Cerebellar nuclear complex (tissue), 1 donor: ENCODE measurements at places on chromosomes 2 and 18.

- no peak for DNase-seq
Measured at GRCh38 chr2:26576565-26577441, 64.4 kb downstream of the CIB4 start.

DNA sequence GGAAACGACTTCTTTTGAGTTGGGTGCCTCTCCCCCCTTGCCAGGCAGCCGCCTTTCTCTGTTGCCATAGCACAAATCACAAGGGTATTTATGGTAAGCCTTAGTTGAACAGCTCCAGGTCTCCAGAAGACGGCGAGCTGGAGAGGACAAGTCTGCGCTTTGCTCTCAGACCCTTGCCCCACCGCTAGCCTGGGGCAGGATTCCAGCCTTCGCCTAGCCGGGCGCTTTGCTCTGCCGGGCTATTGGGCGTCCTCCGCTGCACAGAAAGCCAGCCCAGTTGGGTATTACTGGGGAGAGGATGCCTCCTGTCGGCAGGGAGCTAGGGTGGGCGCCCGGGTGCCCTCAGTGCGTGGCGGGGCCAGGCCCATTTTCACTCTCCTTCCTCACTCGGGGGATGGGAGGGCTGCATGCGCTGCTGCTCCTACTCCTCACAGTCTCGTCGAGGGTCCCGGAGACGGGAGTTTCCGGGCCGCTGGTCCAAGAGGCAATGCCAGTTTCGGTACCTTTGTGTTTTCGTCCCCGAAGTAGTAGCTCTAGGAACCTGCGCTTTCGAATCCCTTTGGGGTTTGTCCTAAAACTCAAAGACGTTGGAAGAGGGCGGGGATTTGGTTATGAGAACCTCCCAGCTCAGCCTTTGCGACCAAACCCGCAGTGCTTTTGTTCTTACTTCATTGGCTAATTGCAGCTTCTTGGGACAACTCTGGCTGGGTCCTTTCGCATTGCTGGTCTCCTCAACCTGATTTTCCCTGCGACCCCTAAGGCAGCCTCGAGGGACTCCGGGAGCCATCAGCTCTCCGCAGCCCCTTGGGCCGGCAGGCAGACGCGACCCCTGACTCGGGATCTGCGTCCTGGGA is 3.6 kb upstream of the DLX2 start:
- no peak for DNase-seq

DNA sequence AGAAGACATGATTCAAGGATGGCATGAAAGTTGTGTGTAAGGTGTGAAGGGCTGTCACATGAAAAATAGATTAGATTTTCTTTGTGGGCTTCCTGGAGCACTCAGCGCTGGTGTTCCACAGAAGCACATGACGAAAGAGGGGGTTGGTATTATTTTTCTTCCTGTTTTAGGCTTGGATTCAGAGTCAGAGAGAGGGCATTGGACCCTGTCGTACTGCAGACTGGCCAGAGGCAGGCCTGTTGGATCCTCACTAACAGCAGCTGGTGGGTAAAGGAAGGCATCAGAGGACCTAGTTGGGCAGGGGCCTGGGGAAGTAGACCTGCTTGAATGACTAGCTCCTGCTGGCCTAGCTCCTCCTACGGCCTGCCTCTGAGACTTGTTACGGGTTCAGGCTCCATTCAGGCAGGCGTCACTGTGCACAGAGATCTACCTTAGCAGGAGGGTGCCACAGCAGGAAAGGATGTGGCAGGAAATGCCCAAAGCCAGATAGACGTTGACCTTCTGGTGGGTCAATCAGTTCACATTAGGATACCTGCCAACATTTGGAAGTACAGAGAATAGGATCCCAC is 13.1 kb downstream of the CTLA4 start:
- no peak for DNase-seq

DNA sequence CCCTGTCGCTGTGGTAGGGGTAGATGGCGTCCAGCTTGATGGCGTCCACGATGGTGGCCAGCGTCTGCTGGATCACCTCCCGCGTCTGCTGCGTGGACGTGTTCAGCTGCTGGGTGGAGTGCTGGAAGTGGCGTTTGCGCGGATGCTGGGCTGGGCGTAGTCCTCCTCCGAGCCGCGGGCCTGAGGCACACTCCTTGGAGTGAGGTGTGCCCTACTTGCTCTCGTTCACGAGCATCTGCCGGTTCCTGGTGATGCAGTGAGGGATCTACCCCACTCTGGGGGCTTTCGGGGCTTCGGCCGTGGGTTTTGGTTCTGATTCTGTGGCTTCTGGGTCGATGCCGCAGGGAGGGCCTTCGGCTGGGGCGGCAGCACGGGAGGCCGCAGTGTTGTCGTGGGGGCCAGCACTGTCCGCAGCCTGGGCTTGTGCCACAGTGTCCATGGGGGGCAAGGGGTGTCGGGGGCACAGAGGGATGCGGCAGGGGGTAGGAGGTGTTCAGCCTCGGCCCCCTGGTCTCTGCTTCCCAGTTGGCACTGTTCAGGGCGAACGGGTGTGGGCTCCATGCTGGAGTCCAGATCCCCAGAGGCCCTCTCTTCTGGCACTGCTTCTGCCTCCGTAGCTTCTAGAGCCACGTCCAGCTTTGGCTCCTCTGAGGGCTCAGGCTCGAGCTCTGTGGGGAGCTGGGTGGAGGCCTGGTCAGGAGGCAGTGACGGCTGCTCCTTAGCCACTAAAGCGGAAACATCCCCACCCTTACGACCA is 890.6 kb upstream of the LRRTM1 start:
- no peak for DNase-seq

- no peak for DNase-seq
Measured at GRCh38 chr2:196653843-196654242, 14.3 kb downstream of the CCDC150 start.

GRCh38 chr18:30763902-30764350 is 278.6 kb downstream of the DSC3 start:
- no peak for DNase-seq

- DNase-seq, result no peak
Measured at GRCh38 chr2:42977270-42978174, 185.1 kb upstream of the HAAO start.

DNA sequence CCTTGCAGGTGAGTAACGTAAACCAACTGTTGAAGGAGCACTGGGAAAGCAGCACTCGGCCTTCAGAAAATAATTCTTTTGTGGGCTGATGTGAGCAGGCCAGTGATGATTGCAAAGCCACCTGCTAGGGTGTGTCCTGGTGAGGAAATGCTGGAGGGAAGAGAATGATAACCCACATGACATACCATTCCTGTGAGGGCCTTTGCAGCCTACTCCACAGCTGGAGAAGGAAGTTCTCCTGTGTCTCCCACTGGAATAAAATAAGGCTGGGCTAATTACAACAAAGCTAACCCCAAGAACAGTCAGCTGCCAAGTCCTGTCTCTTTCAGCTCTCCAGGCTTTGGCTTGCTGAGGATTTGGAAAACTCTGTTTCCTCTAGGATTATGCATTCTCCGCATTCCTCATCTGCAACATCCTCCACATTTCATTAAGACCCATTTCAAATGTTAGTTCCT is 16.7 kb upstream of the DSG1 start:
- no peak for DNase-seq

GRCh38 chr2:219408631-219409030 is 9.5 kb upstream of the DES start:
- no peak for DNase-seq

- DNase-seq, result no peak
Measured at GRCh38 chr2:215653344-215654030, 217.6 kb upstream of the FN1 start.

- DNase-seq, result no peak
Measured at GRCh38 chr2:88697370-88698026, 6.0 kb downstream of the RPIA start.

GRCh38 chr2:153864022-153864421 is 7.7 kb upstream of the GALNT13 start:
- no peak for DNase-seq

DNA sequence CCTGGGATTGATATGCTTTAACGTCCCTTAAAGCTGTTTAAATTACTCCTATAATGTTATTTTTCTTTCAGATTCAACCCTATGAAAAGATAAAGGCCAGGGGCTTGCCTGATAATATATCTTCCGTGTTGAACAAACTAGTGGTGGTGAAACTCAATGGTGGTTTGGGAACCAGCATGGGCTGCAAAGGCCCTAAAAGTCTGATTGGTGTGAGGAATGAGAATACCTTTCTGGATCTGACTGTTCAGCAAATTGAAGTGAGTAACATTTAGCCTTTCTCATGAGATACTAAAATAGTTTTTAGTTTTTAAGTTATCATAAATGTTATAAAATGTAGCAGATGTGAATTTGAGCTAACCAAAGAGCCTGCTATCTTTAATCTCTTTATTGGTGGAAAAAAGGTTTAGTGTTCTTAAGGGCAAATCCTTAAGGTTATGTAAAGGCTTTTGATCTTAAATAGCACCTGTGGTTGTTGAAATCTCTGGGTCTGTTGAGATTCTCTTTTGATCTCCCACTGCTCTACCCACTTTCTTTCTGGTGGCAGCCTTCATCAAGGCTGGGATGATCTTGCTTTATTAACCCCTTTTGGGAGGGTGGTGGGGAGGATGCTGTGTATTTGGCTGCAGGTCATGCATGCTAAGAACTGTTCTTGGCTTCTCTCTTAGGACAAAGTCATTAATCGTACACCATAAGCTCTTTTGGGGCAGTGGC is 40.9 kb downstream of the UGP2 start:
- DNase-seq, result no peak

- DNase-seq, result no peak
Measured at GRCh38 chr2:207694811-207695281, 16.6 kb upstream of the CCNYL1 start.

GRCh38 chr18:34929336-34929780 is 111.9 kb upstream of the MAPRE2 start:
- no peak for DNase-seq

- DNase-seq, result peak; percentile 45
Measured at GRCh38 chr2:216108967-216109921, at the start of gene XRCC5. Gene XRCC5 (plus strand): TSS chr2:216109348. CDS start chr2:216109437, 89 bp downstream.

DNA sequence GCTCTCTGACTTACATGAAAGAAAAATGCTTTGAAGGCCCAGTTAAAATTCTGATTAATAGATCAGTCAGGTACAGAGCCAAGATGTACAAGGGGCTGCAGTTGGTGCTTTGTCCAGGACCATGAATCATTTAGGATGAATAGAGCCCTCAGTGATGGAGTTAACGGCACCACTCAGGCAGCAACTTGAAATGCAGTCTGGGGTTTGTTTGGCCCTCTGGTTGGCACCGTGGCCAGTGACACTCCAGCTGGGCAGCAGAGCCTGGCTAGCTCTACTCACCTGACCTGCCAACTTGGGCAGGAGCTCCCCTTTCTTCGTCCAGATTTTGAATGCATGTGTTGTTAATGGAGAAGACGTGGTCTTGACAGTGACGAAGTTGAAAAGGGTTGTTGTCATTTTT is 493.0 kb upstream of the ACVR2A start:
- no peak for DNase-seq

DNA sequence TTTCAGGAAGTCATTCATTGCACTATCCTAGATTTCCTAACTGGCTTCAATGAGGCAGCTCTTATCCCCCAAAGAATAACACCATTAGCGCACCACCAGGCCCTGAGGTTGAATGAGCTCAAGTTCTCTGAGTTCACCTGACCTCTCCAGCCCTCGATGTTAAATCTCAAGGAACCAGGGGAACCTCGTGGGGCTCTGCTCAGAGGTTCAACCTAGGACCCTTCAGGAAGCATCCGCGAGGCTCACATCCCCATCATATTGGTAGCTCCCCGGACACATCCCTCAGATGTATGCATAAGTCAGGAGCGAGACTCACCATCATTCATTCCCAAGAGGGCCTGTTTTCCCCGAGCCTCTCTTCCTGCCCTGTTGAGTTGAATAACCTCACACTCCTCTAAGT is 145.6 kb upstream of the KLHL29 start:
- no peak for DNase-seq

DNA sequence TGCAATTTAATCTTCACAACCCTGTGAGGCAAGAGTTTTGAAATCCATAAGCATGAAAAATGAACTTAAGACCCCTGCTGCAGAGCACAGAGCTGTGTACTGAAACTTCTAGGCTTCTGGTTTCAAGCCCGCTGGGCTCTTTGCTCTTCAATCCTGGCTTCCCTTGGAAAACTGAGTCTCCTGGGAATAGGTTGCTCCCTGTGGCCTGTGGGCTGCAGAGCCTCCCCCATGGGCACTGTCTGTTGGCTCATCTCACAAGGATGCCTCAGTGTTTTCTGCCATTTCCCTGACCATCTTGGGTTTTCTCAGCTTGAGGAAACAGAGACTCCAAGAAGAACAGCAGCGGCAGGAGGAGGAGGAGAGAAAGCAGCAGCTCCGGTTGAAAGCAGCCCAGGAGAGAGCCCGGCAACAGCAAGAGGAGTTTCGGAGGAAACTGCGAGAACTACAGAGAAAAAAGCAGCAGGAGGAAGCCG is 44.5 kb downstream of the SUMO1 start:
- no peak for DNase-seq

- DNase-seq, result no peak
Measured at GRCh38 chr18:47284721-47285395, 33.4 kb upstream of the SKOR2 start.

- no peak for DNase-seq
Measured at GRCh38 chr18:9137168-9138066, 836 bp downstream of the ANKRD12 start.

DNA sequence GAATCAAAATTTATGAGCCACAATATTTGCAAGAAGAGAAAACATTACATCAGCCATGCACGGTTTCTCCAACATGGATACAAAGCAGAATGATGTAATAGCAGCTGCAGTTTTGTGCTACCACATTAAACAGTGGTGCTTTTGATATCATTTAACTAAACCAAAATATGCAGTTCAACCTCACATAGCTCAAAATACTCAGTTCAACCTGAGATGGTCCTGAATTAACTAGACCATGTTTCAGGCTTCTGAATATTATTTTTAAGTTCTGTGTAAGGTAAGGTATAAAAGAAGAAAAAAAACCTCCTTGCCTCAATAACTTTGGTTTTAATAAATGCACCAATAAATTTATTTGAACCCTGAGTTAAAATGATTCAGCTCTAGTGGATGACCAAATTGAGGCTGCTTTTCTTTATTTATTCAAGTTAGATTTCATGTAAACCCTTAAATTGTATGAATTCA is 18.8 kb upstream of the TSPYL6 start:
- no peak for DNase-seq

- no peak for DNase-seq
Measured at GRCh38 chr18:52288403-52289004, 51.5 kb upstream of the DCC start.

GRCh38 chr2:30177440-30177839 is 30.6 kb downstream of the YPEL5 start:
- DNase-seq, result no peak

GRCh38 chr2:158060835-158061435 is 40.7 kb upstream of the UPP2 start:
- no peak for DNase-seq
